DMS79 treated with DMSO at 0.1 percent for 48 hours (cell line): ENCODE measurements at places on chromosomes 7 and 10.
A peak's percentile ranks its signal among the peaks of the same experiment; 100 is the strongest.

GRCh38 chr7:115868369-115868768 is 162.2 kb downstream of the TFEC start:
- DNase-seq, result no peak

DNA sequence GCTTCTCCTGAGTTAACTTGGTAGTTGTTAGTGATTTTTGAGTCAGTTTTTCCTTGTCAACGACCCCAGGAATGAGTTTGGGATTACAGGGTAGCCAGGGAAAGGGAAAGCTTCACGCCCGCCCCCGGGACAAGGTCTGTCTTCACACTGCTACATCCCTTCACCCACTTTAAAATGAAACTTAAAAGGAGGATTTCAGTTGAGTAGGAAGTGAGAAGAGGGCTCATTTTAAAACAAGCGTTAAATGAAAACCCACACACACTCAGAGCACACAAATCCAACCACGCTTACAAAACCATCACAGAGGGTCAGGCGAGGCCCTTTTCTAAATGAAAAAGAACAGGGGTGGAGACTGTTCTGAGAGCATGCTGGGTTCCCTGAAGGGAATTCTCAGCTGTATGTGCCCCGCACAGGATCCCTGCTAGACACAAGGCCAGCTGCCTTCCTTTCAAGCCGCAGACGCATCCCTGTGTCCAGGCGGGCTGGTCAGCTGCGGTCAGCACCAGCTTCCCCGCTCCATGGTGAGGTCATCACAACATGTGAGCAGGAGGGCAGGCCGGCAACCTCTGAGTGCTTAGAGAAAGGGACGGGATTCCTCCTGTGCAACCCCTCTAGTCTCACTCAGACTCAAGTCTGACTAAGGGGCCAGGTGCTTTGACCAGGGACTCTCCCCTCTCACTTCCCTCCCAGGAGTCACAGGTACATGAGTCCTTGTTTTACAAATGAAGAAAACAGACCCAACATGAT is 111.8 kb downstream of the EGFR start:
- peak; percentile 34 for DNase-seq

DNA sequence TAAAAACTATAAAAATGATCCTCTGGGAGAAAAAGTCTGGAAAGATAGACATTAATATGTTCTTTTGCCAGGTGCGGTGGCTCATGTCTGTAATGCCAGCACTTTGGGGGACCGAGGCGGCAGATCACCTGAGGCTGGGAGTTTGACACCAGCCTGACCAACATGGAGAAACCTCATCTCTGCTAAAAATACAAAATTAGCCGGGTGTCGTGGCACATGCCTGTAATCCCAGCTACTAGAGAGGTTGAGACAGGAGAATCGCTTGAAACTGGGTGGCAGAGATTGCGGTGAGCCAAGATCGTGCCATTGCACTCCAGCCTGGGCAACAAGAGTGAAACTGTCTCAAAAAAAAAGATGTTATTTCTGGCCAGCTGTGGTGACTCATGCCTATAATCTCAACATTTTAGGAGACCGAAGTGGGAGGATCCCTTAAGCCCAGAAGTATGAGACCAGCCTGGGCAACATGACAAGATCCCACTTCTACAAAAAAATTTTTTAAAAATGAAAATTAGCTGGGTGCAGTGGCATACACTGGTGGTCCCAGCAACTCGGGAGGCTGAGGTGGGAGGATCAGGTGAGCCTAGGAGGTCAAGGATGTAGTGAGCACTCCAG is 101.9 kb upstream of the LRRN3 start:
- no peak for DNase-seq

DNA sequence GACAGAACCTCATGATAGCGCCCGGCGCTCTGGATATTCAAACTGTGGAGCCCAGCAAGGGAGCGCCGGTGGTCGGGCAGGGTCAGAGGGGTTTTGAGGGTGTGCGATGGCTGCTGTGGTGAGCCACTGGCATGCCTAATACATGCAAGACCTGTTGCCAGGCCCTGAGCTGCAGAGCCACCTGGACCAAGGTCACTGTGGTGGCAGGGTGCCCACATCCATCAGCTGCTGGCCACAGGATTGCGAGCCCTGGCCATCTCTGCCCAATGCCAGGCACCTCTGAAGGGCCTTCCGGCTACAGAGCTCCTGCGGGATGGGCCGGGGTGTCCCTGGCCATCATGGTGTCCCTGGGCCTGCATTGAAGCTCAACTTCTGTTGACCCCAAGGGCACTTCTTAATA is 123.0 kb upstream of the TNRC18 start:
- no peak for DNase-seq

- DNase-seq, result no peak
Measured at GRCh38 chr10:63760708-63761047, 239.5 kb downstream of the REEP3 start.

- no peak for DNase-seq
Measured at GRCh38 chr10:46175831-46176230, 111.0 kb upstream of the ANTXRL start.

DNA sequence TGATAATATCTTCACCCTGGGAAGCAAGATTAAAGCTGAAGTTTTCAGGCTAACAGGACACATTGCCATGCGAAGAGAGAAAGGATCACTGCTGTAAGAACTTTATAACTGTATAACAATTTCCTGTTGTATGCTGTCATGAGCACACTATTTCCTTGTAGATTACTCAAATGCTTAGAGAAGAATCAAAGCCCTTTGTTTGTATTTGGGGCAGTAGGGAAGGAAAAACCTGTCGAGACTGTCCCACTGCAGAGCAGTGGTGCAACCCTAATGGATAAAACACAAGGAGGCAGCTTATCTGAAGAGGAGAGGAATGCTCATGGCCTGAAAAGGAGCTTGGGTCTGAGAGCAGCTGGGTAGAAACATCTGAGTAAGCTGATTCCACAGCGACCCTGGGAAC is 327.7 kb upstream of the NPSR1 start:
- no peak for DNase-seq
